AML-193 (cell line): ENCODE measurements at places on chromosomes 2 and 18.
A peak's percentile ranks its signal among the peaks of the same experiment; 100 is the strongest.

- DNase-seq: no peak
Observed at GRCh38 chr2:98160554-98160953, 73.6 kb downstream of the VWA3B start.

GRCh38 chr2:83674050-83674449 lies 785.0 kb downstream of the SUCLG1 start:
- no peak for DNase-seq

- no peak for DNase-seq
Observed at GRCh38 chr18:30940952-30941539, 101.5 kb downstream of the DSC3 start.

DNA sequence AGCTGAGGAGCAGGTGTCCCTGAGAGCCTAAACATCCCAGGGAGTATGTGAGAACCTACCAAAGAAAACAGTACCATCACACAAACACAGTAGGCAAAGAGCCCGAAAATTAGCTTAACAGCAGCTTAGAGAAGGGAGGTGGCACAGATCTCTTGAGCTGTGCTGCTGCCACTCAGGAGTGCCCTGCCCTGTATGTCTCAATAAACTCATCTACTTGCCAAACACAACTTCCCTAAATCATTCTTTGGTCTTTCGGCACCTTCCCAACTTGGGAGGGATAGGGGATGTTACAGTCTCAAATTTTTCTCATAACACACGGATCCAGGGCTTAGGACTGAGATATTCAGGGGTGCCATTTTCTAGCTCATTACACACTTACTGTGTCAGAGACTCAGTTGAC lies 45.3 kb upstream of the C1D start:
- peak; percentile 55 for DNase-seq

DNA sequence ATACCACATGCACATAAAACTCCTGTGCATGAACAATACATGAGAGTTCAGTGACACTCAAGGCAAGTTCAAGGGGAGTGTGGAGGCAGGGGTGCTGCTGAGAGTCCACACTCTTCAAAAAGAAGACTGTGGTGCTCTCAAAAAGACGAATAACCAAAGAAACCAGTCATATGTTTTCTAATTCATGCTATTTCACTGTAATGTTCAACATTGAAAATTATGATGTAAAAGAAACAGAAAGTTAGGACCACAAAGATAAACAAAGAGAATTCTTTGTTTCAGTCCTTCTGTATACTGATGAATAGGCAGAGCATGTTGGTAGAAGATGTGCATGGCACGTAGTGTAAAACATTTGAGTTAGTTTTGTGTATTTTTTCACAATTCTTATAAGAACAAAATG lies 864.2 kb upstream of the LRATD1 start:
- DNase-seq: no peak

- DNase-seq: no peak
Observed at GRCh38 chr18:78999939-79000338, 20.3 kb downstream of the SALL3 start.

DNA sequence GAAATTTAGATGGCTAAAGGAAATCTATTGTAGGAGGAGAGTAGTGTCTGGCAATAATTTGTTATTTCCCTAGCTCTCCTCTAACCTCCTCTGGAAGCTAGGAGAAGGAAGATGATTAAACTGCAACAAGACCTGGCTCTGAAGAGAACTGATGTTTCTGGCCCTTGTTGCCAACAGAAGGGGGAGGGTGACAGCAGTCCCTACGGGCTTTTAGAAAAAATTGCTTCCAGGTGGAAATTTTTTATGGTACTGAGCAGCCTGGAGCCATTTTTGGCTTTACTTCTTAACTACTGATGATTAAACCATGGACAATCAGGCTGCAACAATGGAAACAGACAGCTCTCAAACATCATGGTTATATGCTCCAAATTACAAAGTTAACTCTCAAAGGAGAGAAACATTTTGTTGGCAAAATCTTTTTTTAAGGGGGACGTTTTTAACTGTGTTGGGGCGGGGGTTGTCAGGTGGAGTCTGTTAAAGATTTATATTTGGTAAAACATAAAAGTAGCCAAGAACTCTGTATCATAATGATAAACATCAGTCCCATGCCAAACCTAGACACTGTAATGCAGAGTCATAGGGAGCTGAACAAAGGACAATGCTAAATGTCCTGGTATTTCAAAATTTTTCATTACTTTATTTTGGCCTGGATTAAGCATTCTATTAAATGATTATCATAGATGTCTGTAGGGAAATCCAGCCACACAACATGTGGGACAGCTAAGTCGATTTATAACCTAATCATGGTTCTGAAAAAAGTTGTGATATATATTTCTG lies 70.0 kb downstream of the EXOC6B start:
- DNase-seq: no peak

- no peak for DNase-seq
Observed at GRCh38 chr2:235235977-235236767, 257.7 kb upstream of the AGAP1 start.
